ENCODE measurements at places on chromosomes 13 and 19.

DNA sequence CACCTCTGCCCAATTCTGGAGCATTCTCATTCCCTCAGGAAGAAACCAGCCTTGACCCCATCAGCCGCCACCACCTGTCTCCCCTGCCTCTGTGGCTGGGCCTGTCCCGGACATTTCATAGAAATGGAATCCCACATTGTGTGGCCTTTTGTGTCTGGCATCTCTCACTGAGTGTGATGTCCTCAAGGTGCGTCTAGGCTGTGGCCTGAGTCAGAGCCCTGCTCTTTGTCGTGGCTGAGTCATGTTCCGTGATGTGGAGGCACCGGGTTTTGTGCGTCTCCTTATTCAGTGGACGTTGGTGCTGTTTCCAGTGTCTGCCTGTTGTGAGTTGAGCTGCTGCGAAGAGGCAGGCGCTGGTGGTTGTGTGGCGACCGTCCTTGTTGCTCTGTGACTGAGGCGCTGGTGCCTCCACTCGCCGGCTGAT lies 3.5 kb downstream of the FZR1 start:
- no peak for DNase-seq

DNA sequence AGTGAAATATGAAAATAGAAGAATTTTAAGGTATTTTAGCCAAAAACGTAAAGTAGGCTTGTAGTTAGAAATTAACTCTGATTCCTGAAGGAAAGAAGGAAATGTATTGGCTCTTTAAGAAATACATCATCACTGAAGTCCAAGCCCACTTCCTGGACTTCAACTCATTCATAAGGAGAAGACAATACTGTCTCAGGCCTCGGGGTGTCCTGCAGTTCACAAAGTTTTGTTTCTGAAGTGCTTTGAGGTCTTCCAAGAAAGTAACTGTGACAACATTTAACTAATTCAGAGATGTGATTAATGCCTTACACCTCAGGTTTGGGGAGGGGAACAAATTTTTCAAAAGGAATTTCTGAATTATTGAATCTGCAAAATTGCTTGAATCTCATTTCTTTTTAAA lies 65.8 kb upstream of the STARD13 start:
- no peak for DNase-seq

DNA sequence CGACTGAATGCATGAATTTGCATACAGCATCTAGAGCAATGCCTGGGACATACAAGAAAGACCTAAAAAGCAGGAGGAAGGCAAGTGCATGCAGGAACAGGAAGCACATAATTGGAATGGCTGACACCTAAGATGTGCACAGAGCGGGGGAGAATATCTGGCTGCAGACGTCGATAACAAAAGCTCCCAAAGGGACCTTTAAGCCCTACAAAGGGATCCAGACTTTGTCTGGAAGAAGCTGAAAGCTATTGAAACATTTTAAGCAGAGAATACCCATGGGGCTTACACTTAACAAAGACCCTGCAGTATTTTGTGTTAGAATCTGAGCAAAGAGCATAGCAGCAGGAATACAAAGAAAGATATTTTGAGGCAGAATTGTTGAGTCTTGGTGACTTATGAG lies 107.4 kb upstream of the CLDN10 start:
- no peak for DNase-seq

GRCh38 chr19:5627395-5627904 lies 4.6 kb downstream of the SAFB start:
- no peak for DNase-seq

DNA sequence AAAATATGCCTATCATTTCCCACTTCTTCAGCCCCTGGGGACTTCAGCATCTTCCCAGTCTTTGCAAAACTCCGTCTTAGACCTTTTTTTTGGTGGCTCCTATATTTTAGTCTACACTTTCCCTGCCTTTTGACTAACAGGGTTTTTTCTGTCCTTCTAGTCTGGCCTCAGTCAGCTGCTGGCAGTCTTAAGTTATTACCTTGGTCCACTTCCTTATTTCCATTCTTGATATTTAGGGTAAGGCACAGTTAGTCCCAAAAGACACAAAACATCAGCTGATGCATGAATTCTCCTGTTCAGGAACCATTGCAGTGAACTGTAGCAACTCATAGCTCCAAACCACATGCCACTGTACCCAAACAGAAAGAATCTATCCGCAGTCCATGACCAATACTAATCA lies 234.6 kb upstream of the RFC3 start:
- no peak for DNase-seq

DNA sequence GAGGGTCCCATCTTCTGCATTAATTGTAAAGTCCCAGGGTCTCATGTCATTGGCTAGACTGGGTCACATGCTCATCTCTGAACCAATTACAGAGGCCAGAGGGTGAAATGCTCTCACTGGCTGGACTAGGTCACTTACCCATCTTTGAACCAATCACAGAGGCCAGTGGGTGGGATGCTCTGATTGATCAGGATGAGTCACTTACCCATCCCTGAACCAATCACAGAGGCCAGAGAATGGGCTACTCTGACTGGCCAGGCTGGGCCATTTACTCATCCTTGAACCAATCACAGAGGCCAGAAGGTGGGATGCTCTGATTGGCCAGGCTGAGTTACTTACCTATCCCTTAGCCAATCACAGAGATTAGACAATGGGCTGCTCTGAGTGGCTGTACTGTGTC lies 5.3 kb downstream of the MISP start:
- no peak for DNase-seq

DNA sequence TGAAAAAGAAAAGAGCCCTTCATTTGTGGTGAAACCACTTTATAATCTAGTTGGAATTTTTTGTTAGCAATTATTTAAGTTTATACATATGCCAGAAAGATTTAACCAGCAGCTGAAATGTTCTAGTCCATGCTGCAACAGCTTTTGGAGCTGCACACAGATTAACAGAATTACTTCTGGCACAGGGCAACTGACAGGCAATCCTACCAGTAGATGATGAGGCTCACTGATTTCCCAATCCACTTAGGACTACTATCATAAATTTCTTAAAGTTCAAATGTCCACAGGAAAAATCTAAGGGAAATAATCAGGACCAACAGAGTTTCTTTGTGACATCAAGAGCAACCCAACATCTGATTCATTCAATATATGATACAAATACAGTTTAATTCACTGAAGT lies 78.8 kb downstream of the CRYL1 start:
- no peak for DNase-seq

- DNase-seq, result no peak
Measured at GRCh38 chr19:6876748-6877147, 10.6 kb upstream of the ADGRE1 start.

GRCh38 chr13:75492389-75492788 lies 10.4 kb upstream of the TBC1D4 start:
- no peak for DNase-seq

- no peak for DNase-seq
Measured at GRCh38 chr13:113152691-113152983, 5.8 kb upstream of the PROZ start.

GRCh38 chr13:60095300-60095699 lies 68.4 kb downstream of the DIAPH3 start:
- no peak for DNase-seq

DNA sequence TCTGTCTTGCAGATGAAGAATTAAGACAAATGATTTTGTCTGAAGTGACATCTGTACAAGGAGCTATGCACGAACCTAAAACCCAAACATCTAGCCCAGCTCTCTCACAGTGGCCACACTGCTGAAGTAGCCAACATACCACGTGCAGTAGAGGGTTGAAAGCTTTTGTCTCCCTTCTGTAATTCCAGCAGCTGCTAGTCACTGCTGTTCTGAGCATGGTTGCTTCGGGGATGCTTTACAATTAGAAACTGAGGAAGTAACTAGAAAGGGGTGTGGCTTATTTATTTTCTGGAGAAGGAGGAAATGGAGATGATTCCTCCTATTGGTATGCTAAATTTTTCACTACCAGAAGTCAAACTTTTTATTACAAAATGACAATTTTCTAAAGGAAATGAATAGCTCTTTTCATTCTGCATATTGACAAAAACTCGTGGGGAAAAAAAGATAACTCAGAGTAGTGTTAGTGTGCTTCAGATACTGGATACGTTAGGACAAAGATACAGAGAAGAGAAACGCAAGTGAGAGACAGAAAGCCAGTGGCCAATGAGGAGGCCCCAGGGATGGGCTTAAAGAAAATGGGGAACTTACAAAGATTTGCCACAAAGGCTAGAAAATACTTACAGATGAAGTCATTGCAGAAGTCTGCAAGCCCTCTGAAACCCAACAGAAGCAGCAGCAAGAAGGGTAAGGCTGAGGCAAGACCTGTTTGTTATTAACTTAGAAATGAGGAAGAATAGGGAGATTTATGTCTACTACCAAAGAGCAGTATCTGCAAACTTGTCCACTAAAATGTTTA lies 192.7 kb upstream of the MIR17HG start:
- DNase-seq, result no peak

GRCh38 chr19:5081443-5082161 lies 112.7 kb downstream of the KDM4B start:
- DNase-seq, result no peak

DNA sequence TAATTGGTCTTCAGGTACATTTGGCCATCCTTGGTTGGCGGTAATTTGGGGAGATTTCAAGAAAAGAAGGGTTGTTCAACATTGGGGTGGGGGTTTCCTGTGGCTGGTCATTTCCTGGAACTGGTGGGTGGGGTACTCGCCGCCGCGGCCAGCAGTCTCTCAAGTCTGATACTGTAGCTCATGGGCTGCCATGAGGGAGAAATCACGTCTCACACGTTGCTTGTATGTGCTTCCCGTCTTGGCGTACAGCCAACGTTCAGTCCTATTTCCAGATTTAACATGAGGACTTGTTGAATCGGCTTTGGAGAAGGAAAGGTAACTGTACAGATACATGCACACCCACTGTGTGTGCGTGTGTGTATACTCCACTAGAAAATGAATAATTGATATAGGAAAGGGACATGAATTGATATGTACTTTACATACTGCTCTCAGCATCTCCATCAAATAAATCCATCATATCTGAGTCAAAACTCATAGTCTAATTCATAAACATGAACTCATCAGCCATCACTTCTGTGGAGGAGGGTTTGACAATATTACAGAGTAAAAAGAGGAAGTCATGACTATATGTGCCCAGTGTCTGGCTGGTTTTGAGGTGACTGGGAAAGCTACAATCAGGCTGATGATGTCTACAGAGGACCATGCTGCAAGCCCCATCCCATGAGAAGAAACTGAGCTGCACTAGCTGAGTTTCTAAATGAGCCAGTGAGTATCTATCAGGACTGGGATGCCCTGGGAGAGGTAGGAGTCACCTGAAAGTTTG lies 418.1 kb downstream of the TSHZ3 start:
- no peak for DNase-seq

DNA sequence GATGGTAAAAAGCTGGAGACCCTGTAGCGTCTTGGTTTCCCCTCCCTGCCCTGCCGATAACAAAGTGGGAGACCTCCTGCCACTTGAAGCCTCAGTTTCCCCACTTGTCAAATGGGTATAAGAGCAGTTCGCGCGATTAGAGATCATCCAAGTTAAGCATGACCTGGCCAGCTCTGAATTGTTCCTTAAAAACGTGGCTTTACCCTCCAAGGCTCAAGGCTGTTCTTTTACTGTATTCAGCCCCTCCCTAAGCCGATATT lies 421 bp downstream of the TNPO2 start:
- DNase-seq, result no peak

- DNase-seq, result no peak
Measured at GRCh38 chr19:5994405-5995165, 16.6 kb upstream of the RANBP3 start.

DNA sequence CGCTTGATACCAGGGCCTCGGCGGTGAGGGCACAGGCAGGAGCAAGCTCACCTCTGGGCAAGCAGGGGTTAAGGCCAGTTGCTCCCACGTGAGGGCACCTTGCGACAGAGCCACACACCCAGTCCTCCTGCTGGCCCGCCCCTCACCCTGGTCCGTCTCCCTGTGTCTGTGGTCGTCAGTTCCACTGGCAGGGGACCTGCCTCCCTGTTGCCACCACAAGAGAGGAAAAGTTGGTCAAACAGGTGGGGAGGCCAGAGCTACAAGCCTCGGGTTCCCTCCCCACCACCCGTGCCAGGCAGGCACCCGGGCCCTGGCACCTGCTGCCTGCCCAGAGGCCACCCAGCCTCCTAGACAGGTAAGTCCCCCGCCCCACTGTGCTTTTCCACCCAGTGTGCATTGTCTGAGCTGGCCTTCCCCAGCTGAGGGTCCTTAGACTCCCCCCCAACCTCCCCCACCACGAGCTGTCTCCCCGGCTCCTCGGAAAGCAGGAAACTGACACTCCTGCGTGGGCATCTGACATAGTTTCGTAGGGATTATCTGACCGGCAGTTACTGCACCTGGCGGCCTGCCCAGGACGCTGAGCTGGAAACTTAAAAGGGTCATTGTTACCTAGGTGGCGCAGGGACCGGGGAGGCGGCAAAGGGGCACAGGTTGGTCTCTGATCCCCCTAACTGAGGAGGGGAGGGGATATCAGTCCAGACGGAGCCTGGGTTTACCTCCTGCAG lies at the start of gene TJP3:
Gene TJP3, plus strand, starts transcription at position 178 of the 725 bp plus-strand sequence. CDS start 20,049 bp downstream, outside the sequence.
- DNase-seq, result no peak

- DNase-seq, result no peak
Measured at GRCh38 chr19:13095934-13096927, 6.4 kb downstream of the LYL1 start.

DNA sequence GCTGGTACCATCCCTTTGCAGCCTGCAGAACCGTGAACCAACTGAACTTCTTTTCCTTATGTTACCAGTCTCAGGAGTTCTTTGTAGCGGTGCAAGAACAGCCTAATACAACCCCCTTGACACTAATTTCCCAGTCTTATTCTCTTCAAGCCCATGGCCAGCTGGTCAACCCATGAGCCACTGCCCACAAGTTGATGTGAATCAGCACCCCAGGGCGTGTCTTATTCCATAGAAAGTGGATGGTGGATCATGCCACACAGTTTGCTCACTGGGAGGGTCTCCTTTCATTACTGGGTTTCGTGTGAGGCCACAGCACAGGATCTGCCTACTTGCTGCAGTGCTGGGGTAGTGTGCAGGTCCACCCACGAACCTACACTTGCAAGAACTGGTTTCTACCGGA lies 27.0 kb downstream of the TEX29 start:
- DNase-seq, result no peak

GRCh38 chr13:52141299-52141698 lies 12.4 kb upstream of the NEK5 start:
- DNase-seq, result no peak

DNA sequence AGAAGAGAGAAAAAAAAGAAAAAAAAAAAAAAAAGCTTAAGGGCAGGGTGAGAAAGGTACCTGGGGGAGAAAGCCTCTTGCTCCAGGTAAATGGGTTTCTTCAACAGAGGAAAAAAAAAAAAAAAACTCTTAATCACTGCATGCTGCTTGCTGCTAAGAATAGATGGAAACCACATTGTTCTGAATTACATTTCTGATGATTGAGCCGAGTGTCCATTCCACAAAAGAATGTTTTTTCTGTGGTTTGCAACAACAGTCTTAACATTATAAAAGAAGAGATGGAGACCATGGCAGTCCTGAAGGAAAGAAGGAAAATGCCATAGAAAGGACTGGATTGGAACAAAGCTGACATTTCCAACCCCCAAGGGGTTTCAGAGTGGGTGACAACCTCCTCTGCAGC lies 1312.7 kb downstream of the SLITRK1 start:
- DNase-seq, result no peak

DNA sequence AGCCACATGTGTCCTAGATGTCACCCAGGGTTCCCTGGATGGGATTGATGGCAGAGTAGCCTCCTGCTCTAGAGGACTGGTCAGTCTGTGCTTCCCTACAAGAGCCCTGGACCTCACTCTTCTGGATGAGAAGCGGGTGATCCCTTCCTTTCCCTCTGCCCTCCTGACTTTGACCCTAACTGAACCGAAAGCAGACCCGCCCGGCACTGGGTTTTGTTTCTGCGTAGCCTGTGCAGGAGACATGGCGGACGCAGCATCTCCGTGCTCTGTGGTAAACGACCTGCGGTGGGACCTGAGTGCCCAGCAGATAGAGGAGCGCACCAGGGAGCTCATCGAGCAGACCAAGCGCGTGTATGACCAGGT lies 4.9 kb downstream of the THOP1 start:
- DNase-seq, result no peak

GRCh38 chr13:110448230-110448629 lies 113.3 kb downstream of the RAB20 start:
- peak; percentile 69 for DNase-seq

Measured in keratinocyte (primary cell).